ENCODE measurements at places on chromosomes 5 and 9. TPM values are rescaled to one million over a fixed set of nuclear protein-coding genes. Genes with fewer than 3 reads are reported as not detected.

CYLC2 gene
- not detected for total RNA-seq

RRAGA gene
- total RNA-seq, result 28.1 TPM

TRAF1 gene
- 0.51 TPM for total RNA-seq

ARL14EPL gene
- under 0.01 TPM for total RNA-seq

TRPM6 gene
- total RNA-seq, result 0.26 TPM

ARSI gene
- not detected for total RNA-seq

PHF24 gene
- total RNA-seq, result under 0.01 TPM

SLCO6A1 gene
- total RNA-seq, result not detected

MLANA gene
- total RNA-seq, result not detected

DNAJC18 gene
- total RNA-seq, result 5.9 TPM

RFX3 gene
- 4.9 TPM for total RNA-seq

PIK3R1 gene
- 41.7 TPM for total RNA-seq

PCDHGA10 gene
- 3.0 TPM for total RNA-seq

RNF130 gene
- 42.0 TPM for total RNA-seq

MACIR gene
- total RNA-seq, result 5.1 TPM

COL27A1 gene
- 1.1 TPM for total RNA-seq

SMIM33 gene
- under 0.01 TPM for total RNA-seq

SLC34A1 gene
- total RNA-seq, result not detected

NIM1K gene
- not detected for total RNA-seq

FAM221B gene
- total RNA-seq, result not detected

SLC6A3 gene
- total RNA-seq, result not detected

PCDHB4 gene
- total RNA-seq, result under 0.01 TPM

C5 gene
- total RNA-seq, result 1.6 TPM

NDST1 gene
- total RNA-seq, result 22.3 TPM

SLC6A18 gene
- total RNA-seq, result not detected

TEX48 gene
- total RNA-seq, result not detected

MYOZ3 gene
- 0.13 TPM for total RNA-seq

CDH12 gene
- not detected for total RNA-seq

XRCC4 gene
- 4.5 TPM for total RNA-seq

TICAM2 gene
- 0.25 TPM for total RNA-seq

PCDHGA3 gene
- total RNA-seq, result 0.63 TPM

PCDHGA7 gene
- 0.64 TPM for total RNA-seq

COL23A1 gene
- total RNA-seq, result 0.13 TPM

RASEF gene
- under 0.01 TPM for total RNA-seq

C9orf50 gene
- not detected for total RNA-seq

CFAP90 gene
- total RNA-seq, result not detected

HAVCR2 gene
- total RNA-seq, result 0.64 TPM

STPG3 gene
- total RNA-seq, result not detected

MRRF gene
- total RNA-seq, result 29.8 TPM

CTXN3 gene
- total RNA-seq, result not detected

SLC46A2 gene
- not detected for total RNA-seq

LHX3 gene
- not detected for total RNA-seq

BTNL8 gene
- total RNA-seq, result 0.13 TPM

IL33 gene
- total RNA-seq, result 2.8 TPM

FAM114A2 gene
- total RNA-seq, result 21.5 TPM

FRMD3 gene
- total RNA-seq, result 0.76 TPM

LHX2 gene
- total RNA-seq, result not detected

PCDHAC2 gene
- total RNA-seq, result 0.13 TPM

C9 gene
- total RNA-seq, result under 0.01 TPM

AUH gene
- total RNA-seq, result 8.6 TPM

NPM1 gene
- total RNA-seq, result 643 TPM
